ENCODE measurements at places on chromosomes 7 and 10.
A peak's percentile ranks its signal among the peaks of the same experiment; 100 is the strongest.

- DNase-seq = no peak
Observed at GRCh38 chr10:73218431-73219191, 28.4 kb downstream of the DNAJC9 start.

DNA sequence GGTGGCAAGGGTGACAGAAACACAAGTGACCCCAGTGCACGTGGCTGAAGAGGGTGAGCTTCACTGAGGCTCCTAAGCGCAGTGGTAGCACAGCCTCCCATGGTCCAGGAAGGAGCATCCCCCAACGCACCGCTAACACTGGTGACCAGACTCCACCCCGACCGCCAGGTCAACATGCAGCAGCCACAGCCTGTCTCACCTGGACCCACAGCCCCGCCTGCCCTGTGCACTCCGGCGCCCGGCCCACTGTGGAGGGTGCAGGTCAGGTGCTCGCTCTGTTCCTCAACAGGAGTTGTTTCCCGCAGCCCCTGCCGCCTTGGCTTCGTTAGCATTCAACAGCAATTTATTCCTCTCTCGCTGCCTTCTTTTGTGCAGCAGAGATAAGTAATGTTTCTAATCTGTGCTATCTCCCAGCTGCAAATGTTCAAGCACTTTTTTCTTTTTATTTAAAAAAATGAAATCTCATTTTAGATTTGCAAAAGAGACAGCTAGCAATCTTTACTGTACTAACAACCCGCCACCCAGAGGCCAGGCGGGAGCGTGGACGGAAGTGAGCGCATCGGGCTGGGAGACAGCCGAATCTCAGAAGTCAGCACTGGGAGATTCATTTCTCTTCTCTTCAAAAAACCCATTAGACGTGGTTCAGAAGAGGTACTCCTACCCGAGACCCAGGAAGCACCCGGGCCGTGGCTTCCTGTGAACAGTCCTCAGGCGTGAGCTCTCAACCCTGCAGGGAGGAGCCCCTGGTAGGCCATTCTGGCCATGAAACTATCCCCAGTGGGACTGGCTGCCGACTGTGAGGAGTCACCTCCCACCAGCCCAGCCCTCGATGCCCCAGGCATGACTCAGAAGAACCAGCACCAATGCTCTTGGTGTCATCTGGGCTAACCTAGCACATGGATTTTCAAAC is 133.4 kb downstream of the MAD1L1 start:
- peak; percentile 58 for DNase-seq

GRCh38 chr10:130044067-130045061 is 66.3 kb downstream of the C10orf143 start:
- no peak for DNase-seq

DNA sequence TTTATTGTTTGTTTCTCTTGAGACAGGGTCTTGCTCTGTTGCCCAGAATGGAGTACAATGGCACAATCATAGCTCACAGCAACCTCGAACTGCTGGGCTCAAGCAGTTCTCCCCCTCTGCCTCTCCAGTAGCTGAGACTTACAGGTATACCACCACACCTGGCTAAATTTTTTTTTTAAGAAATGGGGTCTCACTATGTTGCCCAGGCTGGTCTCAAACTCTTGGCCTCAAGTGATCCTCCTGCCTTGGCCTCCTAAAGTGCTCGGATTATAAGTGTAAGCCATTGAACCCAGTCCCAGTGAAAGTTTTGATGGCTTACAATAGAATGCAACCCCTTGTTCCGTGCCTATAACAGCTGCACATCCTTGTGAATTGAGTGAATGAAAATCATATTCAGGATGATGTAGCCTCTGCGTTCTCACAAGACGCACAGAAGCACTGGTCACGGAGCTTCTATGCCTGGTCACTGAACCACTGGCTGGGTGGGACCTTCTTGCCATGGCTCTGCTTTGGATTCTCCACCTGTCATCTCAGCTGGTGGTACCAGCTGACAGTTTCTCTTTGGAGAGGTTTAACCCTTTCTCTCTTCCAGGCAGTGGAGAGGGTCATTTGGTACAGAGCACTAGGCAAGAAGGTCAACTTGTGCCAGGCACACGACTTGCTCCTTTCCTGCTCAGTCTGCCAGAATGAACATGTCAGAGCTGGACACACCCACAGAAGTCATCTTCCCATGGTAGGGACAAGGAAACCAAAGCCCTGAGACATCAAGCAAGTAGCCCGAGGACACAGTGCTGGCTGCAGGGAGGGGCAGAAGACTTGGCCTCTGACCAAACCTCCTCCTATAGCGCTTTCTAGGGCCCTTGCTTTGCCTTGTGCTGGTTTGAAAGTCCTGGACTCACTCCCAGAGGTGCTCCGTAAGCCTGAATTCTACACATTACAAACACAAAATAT is 89.6 kb downstream of the ATXN7L1 start:
- DNase-seq = no peak

DNA sequence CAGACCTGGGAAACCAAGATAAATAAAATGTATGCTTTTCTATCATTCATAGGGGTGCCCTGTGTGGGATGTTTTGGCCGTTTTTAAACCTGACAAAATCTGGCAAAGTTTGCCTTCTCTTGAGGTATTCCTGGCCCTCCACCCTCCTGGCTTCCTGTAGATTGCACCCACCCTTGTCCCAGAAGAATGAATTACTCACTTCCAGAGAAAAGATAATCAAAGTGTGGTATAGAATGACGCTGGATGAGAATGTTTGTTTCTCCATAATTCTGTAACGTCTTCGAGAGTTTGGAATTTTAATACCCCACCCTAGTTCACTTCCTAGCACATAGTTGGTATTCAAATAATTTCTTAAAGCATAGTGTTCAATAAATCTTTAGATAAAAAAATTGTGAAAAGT is 519.7 kb upstream of the PFKP start:
- DNase-seq = no peak

DNA sequence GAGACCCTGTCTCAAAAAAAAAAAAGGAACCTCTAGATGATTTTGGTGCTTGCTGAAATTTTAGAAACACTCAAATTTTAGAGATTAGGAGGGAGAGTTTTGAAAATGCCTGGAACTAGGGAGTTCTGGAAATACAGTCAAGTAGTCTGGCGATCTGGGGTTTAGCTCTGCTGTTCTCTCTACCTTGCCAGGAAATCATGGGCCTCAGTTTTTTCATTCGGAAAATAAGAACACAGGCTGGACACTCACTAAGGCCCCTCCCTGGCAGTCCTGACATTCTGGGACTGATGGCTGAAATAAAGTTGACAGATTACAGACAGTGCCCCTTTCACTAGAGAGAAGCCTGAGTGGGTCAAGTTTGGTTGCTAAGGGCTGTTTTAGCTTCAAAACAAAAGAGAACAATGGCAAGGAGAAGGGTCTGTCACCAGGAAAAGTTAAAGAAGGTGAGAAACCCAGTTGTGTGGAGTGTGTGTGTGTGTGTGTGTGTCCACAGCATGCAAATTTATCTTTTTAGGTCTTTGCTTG is 25.0 kb upstream of the CALN1 start:
- no peak for DNase-seq

- no peak for DNase-seq
Observed at GRCh38 chr7:88361357-88361756, 54.7 kb upstream of the STEAP4 start.

DNA sequence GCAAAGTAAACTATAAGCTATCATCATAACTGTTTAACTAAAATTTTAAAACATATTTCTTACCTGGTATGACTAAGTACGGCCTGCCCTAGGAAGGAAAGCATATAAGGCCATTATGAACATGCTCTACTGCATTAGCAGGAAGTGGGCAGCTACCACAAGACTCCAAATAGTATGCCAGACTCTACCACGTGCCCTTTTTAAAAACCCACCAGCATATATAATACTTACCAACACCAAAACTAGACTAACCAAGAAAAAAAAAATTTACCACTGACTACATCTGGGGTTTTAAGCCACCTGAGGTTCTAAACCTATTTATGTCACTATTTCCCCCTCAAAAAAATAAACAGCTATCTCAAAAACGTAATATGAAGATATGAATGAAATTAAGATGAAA is 30.1 kb downstream of the NUDCD3 start:
- peak; percentile 31 for DNase-seq

DNA sequence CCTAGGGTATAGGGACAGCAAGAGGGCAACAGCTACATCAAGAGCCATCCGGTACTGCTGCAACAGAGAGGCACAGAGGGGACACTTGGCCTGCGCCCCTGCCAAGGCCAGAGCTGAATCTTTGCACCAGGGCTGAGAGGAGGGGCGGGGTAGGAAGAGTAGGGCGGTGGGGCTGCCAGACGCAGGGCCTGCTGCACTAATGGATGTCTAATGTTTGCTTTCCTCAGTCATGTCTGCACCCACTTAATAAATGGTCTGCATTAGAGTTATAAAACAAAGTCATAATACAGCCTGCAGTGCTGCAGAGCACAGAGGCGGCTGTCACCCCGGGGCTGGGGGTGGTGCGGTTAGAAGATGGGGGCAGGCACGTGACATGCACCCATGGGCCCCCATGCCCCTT is 42.2 kb upstream of the SLC29A3 start:
- DNase-seq = no peak

- no peak for DNase-seq
Observed at GRCh38 chr10:23643111-23643780, 204.4 kb downstream of the OTUD1 start.

DNA sequence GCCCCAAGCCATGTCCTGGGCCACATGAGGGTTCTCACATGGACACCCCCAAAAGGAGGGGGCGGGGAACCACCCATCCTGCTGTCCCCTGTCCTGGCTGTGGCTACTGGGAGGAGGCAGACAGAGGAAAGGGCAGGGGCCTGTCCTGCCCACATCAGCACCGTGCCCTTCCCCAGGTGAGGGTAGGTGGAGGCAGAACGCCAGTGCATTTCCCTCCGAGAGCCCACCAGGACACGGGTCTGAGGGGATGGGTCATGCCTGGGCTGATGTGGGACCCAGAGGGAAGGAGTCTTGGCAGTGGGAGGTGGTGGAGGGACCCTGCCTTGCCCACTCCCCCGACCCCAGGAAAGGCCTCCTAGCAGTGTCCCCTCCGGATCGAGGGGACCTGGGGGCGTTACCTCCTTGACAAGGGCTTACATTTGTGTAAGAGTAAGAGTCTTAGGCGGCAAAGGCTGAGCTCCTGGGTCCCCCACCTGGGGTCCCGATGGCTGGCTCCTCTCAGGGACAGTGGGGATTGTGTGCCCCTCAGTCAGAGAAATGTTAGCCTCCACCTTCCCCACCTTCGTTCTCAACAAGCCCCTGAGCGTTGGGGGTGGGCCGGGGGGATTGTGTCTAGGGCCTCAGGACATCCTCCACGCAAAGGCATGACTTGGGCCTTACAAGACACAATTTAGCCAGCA is 6.1 kb downstream of the CRYGN start:
- DNase-seq = no peak

GRCh38 chr7:77734659-77735421 is 38.6 kb downstream of the RSBN1L start:
- DNase-seq = no peak

- DNase-seq = peak; percentile 59
Observed at GRCh38 chr10:124354411-124355382, 64.0 kb downstream of the OAT start.

DNA sequence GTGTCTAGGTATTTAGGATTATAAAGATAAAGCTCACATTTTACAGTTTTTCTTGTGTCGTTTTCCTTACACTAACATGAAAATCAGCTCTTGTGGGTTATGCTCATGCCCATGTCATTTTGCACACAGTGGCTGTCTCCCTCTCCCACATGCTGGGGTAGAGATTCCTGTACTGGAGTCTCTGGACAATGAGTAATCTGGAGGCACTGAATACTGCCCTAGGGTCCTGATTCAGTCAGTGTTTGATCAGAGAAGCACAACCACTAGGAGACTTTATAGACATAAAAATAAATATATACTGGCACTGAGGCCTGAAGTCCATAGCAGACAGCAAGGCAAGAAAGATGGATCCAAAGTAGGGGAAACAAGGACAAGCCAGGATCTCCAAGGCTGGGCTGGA is 1008.8 kb downstream of the KCNMA1 start:
- no peak for DNase-seq

- DNase-seq = no peak
Observed at GRCh38 chr7:13987395-13987794, 2.1 kb downstream of the ETV1 start.

DNA sequence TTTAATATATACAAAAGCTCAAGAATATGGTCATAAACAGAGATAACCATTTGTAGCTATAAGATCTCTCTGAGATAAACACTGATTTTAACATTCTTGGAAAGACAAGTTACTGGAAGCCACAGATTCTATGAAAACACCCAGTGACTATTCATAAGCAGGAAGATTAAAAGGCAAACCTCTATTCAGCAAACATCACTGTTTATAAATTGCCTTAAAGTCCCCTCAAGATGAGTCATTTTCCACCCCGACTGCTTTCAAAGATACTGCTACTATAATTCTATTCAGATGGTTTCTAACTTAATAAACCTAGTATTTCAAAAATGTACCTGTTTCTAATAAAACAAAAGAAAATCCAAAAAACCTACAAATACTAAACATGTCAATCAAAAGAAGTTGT is 21.0 kb downstream of the TM9SF3 start:
- no peak for DNase-seq

GRCh38 chr7:139041378-139042085 is 5.7 kb upstream of the ZC3HAV1L start:
- DNase-seq = no peak

DNA sequence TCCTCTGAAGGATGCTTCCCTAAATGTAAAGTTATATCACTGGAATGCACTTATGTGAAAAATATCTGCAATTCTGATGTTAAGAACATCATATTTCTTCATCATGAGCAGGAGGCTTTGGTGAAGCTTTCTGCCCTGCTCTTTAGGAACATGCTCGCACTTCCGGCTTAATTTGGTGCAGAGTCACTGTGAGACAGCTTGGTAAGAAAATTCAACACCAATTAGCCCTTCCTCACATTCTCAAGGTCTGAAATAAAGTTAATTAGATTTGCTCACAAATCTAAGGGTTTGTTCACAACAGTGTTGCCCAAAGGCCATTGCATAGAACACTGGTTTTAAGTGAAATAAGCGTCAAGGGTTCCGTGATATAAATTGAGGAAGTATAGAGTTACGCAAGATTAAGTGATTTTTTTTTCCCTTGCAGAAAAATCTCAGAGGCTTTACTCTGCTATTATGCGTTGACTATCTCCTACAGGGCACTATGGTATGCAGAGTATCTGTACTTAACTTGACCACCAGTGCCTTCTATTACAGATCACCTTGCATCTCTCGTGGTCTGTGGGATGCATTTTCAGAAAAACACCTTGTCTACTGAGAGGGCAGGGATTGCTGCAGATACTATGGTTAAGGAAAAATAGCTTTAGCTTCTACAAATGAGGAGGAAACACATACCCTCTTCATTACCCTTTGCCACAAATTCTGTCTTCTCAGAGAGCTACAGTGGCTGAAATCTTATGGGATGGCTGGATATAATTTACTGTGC is 953.9 kb downstream of the TYW1 start:
- DNase-seq = no peak

DNA sequence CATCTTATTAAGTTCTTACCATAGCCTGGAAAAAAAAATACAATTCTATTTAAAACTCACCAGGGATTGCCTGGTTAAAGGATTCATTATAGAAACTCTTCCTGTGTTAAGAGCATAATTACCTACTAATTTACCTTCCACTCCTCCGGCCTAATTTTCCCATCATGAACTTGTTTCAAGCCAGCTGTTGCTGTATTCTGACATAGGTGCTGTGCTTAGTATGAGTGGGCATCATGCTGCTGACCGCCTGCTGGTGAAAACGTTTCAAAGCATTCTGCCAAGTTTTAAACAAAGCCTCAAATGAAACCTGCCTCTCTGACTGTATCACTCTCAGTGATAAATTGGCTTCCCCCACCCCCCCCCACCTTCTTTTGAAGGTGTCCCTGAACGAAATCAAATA is 47.8 kb upstream of the KCNMA1 start:
- no peak for DNase-seq

Measured in GM12891 (cell line).